ENCODE measurements at places on chromosomes 2 and 18.

GRCh38 chr18:78422336-78422735 lies 557.3 kb upstream of the SALL3 start:
- no peaks in the 10 kb centered on the region for H3K4me1 ChIP-seq
- H3K27me3 ChIP-seq: no peaks in the 10 kb centered on the region
- no peaks in the 10 kb centered on the region for H3K36me3 ChIP-seq
- H3K27ac ChIP-seq: no peak overlapping the region
- no peak overlapping the region for H3K4me3 ChIP-seq

- no peak overlapping the region for H3K27ac ChIP-seq
- H3K4me3 ChIP-seq: no peak overlapping the region
- no peaks in the 10 kb centered on the region for H3K36me3 ChIP-seq
- DNase-seq: no peak
Measured at GRCh38 chr2:170354388-170354787, 176.4 kb downstream of the MYO3B start.

- no peak overlapping the region for H3K27ac ChIP-seq
- H3K27me3 ChIP-seq: no peaks in the 10 kb centered on the region
- no peaks in the 10 kb centered on the region for H3K36me3 ChIP-seq
- peak; percentile 57 for DNase-seq
Measured at GRCh38 chr2:235390108-235390815, 103.6 kb upstream of the AGAP1 start.

GRCh38 chr2:168526641-168527040 lies 70.6 kb downstream of the CERS6 start:
- H3K4me1 ChIP-seq: no peaks in the 10 kb centered on the region
- H3K36me3 ChIP-seq: no peaks in the 10 kb centered on the region
- H3K27ac ChIP-seq: peak overlapping the region; percentile 48
- H3K4me3 ChIP-seq: no peak overlapping the region
- no peak for DNase-seq

GRCh38 chr2:3040496-3041140 lies 337.0 kb downstream of the EIPR1 start:
- H3K36me3 ChIP-seq: no peaks in the 10 kb centered on the region
- no peak overlapping the region for H3K4me3 ChIP-seq
- no peak overlapping the region for H3K27ac ChIP-seq
- H3K4me1 ChIP-seq: no peaks in the 10 kb centered on the region
- peaks cover 6% of the 10 kb centered on the region for H3K27me3 ChIP-seq

DNA sequence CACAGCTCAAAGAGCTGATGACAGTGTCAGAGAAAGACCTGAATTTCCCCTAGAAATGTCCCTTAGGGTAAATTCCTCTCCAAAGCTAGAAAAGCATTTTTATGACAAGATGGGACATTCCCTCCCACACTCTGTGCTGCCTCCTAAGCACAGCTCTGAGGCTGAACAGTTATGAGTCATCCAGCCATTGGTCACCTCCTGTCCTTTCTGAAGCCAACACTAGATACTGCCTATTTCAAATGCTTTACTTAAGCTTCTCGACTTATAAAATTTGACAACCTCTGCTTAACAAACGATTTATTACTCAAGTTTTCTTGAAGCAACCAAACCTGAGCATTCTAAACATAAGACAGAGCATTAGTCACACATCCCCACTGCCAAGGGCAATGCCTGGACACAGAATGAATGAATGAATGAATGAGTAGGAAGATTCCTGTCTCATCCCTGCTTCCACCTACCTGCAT lies 35.4 kb downstream of the B4GALT6 start:
- no peak for DNase-seq
- H3K36me3 ChIP-seq: no peaks in the 10 kb centered on the region
- no peaks in the 10 kb centered on the region for H3K27me3 ChIP-seq
- H3K27ac ChIP-seq: no peak overlapping the region
- no peak overlapping the region for H3K4me3 ChIP-seq
- H3K4me1 ChIP-seq: no peaks in the 10 kb centered on the region

GRCh38 chr2:105235388-105236059 lies 6.0 kb upstream of the GPR45 start:
- peak; percentile 60 for DNase-seq
- no peak overlapping the region for H3K27ac ChIP-seq
- H3K4me3 ChIP-seq: no peak overlapping the region
- H3K27me3 ChIP-seq: no peaks in the 10 kb centered on the region

- H3K27me3 ChIP-seq: no peaks in the 10 kb centered on the region
- H3K4me3 ChIP-seq: no peak overlapping the region
- H3K36me3 ChIP-seq: no peaks in the 10 kb centered on the region
- no peaks in the 10 kb centered on the region for H3K4me1 ChIP-seq
- H3K27ac ChIP-seq: no peak overlapping the region
Measured at GRCh38 chr2:180553094-180553715, 427.2 kb upstream of the UBE2E3 start.

GRCh38 chr2:100978582-100979191 lies 23.4 kb upstream of the RPL31 start:
- DNase-seq: no peak
- no peaks in the 10 kb centered on the region for H3K27me3 ChIP-seq
- H3K36me3 ChIP-seq: no peaks in the 10 kb centered on the region
- H3K27ac ChIP-seq: no peak overlapping the region
- H3K4me1 ChIP-seq: no peaks in the 10 kb centered on the region

DNA sequence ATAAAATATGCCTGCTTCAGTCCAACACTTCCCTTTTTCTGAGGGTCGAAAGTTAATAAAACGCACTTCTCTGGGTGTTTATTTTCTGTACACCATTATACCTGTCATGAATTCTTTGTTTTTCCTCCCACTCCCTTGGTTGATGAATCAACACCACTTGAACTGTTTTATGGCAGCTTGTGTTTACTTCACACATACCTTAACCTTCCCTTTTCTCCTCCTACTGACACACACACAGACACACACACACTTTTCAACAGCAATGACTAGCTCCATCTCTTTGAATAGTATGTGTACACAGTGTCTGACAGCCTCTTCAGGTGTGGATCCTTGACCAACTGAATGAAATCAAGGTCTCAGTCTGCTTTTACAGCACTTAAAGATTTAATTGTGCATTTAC lies 91.3 kb downstream of the SATB2 start:
- no peak overlapping the region for H3K27ac ChIP-seq
- DNase-seq: no peak
- H3K4me1 ChIP-seq: no peaks in the 10 kb centered on the region
- H3K36me3 ChIP-seq: no peaks in the 10 kb centered on the region
- H3K4me3 ChIP-seq: no peak overlapping the region

GRCh38 chr2:150371044-150371818 lies 116.2 kb downstream of the RND3 start:
- no peak for DNase-seq
- no peak overlapping the region for H3K4me3 ChIP-seq
- no peak overlapping the region for H3K27ac ChIP-seq
- H3K4me1 ChIP-seq: no peaks in the 10 kb centered on the region
- no peaks in the 10 kb centered on the region for H3K27me3 ChIP-seq

DNA sequence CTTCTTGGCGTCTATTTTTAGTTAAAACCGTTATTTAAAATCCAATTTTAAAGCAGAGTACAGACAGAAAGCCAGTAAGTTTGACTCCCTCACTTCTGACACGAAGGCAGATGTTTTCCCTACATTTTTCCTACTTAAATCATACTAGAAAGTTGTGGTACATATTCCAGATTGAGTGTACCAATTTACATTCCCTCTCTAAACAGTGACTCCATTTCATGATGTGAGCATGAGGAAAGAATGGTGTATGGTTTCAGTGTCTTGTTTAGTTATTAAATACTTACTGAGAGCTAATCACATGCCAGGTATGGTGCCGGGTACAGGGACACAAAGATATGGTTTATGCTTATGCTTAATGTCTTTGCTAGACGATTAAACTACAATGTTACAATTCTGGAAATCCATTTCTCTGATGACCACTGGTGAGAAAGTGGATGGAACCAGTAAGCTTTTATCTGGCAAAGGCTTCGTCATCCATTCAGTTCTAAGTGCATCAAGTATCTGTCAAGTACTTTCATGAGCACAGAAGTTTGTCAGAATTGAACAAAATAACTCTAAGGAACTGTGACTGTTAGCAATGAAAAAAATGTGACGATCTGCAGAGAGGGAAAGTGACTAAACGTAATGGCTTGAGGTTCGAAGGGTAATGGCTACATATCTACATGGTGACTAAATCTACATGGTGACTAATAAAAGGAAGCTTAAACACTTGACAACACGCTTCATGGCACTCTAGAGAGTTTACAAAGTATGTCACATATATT lies 25.7 kb downstream of the MAP4K3 start:
- no peaks in the 10 kb centered on the region for H3K27me3 ChIP-seq
- H3K36me3 ChIP-seq: no peaks in the 10 kb centered on the region

- H3K36me3 ChIP-seq: no peaks in the 10 kb centered on the region
- no peak overlapping the region for H3K4me3 ChIP-seq
- H3K4me1 ChIP-seq: no peaks in the 10 kb centered on the region
Measured at GRCh38 chr2:111990856-111991255, 64.2 kb upstream of the TMEM87B start.

DNA sequence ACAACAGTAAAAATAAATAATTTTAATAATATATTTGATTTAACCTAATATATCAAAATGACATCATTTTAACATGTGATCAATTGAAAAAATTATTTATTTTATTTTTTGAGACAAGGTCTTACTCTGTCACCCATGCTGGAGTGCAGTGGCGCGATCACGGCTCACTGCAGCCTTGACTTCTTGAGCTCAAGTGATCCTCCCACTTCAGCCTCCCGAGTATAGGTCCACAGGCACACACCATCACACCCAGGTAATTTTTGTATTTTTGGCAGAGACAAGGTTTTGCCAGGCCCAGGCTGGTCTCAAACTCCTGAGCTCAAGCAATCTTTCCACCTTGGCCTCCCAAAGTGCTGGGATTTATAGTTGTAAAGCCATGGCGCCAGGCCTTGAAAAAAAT lies 126.7 kb upstream of the COPS8 start:
- H3K27ac ChIP-seq: no peak overlapping the region
- no peaks in the 10 kb centered on the region for H3K27me3 ChIP-seq
- DNase-seq: no peak
- no peak overlapping the region for H3K4me3 ChIP-seq

- no peak overlapping the region for H3K4me3 ChIP-seq
- no peaks in the 10 kb centered on the region for H3K27me3 ChIP-seq
- DNase-seq: no peak
- H3K36me3 ChIP-seq: no peaks in the 10 kb centered on the region
Measured at GRCh38 chr2:60445684-60446179, 107.7 kb downstream of the BCL11A start.
